ENCODE measurements at places on chromosomes 13 and 19.

DNA sequence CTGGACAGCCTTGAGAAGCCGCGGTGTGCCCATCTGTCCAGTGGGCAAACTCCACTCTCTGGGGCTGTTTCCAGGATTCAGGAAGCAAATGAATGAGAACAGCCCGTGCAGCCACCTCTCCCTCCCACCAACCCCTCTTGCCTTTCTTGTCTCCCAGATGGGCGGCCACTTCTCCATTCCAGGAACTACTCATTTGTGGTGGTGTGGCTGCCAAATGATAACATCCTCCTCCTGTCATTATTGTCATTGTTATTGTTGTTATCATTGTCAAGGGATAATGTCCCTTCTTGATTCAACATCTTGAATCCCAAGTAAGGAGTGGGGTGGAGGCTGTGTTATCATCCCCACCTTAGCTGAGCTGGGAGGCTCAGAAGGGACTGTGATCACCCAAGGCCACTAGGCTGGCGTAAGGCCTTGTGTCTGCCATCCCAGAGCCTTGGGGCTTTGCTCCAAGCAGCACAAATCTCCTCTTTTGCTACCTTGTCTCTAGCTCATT, 1.6 kb downstream of the DNM2 start:
- no peak for DNase-seq

DNA sequence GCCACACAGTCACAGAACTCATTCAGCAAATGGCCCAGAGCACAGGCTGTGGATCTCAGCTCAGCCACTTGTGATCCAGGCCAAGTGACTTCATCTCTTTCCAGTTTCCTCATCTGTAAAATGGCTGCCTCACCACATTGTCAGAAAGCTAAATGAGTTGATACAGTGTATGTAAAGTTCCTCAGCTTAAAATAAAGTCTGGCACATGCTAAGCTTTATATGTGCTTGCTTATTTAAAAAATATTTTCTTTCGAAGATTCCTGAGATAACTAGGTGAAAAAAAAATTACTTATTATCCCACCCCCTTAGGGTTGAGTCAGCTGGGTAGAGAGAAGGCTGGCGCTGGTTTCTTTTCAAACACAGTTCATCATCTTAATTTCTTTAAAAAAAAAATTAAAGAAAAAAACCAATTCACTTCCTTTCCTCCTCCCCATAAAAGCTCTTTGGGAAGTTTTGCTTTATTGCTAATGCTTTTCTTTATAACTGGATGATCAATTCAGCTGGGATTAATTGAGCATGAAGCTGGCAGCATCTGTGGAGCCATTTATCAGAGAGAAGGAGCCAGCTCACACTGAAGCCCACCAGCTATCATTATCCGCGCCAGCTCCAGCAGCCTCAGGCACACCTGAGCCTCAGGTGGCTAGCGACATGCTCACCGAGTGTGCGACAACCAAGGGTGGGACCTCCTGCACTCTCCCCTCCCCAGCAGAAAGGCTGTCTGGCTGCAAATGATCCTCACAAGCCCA, 354.9 kb downstream of the FOXO1 start:
- DNase-seq = no peak

- DNase-seq = no peak
Measured at GRCh38 chr13:26749285-26749684, 11.3 kb downstream of the GPR12 start.

GRCh38 chr19:33388231-33388724, 14.8 kb downstream of the CEBPG start:
- DNase-seq = no peak

GRCh38 chr13:28355822-28356371, 139.0 kb downstream of the FLT1 start:
- DNase-seq = no peak

GRCh38 chr13:19179916-19180315, 1.7 kb downstream of the TUBA3C start:
- no peak for DNase-seq

DNA sequence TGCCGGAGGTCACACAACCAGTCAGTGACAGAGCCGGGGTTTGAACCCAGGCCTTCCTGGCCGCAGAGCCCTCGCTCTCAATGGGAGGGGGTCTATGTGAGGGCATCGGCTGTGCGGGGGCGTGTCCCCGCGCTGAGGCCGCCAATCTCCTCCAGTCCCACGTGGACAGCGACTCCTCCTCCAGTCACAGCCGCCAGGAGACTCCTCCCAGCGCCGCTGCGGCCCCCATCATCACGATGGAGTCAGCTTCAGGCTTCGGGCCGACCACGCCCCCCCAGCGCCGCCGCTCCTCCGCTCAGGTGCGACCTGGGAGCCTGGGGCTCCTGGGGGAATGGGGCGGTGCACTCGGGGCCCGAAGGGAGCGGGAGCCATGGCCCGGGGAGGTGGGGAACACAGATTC, 6.0 kb downstream of the SPRED3 start:
- DNase-seq = no peak

DNA sequence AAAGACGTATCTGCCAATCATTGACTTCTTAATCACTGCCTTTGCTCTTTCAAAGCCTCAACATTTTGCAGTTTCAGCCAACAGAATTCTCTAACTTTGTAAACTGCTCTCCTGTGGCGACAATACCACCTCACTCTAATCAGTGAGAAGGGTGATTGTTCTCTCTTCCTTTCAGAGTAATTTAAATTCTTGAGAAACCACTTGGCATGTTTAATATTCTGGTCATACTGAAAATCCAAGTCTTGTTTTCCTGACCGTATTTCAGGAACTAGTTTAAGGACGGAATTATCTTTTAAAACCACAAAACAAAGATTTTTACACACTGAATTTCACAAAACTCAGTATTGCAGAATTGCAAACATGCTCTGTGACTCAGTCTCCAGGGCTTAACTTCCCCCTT, 5.2 kb upstream of the CDC16 start:
- no peak for DNase-seq

DNA sequence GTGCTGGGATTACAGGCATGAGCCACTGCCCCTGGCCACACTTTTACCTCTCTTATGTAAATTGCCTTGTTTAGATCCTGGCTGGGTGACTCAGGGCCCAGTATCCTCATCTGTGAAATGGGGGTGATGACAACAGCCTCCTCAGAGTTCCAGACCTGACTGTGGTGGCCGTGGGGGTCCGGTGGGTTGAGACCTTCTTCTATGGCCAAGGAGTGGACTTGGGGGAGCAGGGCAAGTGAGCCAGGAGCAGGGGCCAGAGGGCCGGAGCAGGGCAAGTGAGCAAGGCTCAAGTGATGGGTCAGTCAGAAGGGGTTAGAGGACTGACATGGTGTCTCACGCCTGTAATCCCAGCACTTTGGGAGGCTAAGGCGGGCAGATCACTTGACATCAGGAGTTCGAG, 28.7 kb upstream of the ADGRE5 start:
- DNase-seq = no peak
